ENCODE measurements at places on chromosomes 3 and 15.

DNA sequence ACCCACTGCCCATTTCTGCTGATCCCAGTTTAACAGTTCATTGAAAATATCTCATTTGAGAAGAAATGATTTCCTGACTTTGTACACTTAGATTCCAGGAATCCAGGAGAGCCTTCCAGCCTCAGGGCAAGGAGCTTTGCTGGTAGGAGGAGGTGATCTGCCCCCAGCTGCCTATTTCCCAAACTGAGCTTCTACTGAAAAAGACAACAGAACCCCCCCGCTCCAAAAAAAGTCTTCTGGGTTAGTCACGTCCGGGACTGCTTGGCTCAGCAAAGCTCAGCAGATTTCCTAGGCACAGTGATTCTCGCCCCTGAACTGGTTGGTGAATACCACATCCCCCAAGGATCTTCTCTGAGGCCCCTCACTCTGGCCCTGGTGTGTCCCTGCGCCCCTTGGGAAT lies 13.1 kb downstream of the SLC6A6 start:
- peak; percentile 37 for DNase-seq

DNA sequence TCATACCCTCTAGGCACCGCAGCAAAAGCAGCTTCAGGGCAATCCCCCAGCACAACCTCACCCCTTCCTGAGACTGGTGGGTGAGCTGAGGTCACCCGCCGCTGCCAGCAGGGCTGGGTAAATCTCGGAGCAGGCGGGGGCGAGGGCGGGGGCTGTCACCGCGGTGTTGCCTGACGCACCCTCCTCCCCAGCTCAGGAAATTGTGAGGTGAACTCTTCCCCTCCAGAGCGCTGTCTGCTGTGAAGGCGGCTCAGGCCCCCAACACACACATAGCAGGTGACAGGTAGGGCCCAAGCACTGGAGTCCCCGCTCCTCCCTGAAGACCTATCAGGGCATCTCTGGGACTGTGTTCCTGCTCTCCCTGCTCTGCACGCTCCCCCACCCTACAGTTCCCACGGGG lies 30.2 kb upstream of the FURIN start:
- no peak for DNase-seq

DNA sequence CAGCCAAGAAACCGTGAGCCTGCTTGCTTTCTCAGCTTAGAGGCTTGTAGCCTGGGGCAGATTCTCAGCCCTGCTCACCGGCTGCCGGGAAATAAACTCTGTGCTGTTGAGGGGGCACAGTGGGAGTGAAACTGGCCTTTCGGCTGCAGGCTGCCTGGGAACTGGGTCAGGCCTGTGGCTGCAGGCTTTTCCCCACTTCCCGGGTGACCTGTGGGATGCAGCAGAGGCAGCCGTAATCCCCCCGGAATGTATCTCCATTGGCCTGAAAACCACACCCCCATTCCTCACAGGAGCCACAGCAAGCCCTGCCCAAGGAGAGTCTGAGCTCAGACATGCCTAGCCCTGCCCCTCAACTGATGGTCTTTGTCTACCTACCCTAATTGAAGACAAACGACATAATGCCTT lies 110.9 kb downstream of the STXBP5L start:
- DNase-seq: no peak

DNA sequence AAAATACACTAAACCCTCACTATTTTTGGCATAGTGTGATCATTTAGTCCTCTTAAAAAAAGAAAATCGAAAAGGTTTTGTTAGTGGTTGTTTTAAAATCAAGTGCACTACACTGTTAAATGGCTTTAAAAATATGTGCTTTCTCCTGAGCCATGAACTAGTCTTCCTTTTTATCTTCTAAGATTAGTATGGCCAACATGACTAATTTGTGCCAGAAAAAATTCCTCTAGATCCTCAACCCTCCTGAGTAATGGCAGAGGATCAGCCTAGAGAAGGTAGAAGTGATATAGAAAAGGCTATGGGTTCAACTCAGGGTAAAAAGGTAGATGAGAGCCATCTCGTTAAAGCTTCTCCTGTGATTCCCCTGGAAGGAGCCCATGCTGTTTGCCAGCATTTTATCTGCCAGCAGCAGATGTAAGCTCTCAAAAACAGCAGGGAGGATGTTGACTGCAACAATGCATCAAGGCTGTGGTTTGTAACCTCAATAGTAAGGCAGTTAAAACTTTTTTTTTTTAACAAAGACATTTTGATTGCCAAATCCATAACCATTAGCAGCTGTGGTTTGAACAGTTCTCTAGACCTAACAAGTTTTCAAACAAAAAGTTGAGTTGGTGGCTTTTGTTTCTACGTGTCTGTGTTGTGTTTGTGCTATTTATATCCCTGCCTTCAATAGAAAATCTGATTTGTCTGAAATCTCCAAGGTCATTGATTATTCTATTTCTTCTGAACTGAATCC lies 30.2 kb upstream of the ZNF609 start:
- peak; percentile 92 for DNase-seq

GRCh38 chr3:110859336-110859735 lies 212.3 kb upstream of the NECTIN3 start:
- DNase-seq: no peak

DNA sequence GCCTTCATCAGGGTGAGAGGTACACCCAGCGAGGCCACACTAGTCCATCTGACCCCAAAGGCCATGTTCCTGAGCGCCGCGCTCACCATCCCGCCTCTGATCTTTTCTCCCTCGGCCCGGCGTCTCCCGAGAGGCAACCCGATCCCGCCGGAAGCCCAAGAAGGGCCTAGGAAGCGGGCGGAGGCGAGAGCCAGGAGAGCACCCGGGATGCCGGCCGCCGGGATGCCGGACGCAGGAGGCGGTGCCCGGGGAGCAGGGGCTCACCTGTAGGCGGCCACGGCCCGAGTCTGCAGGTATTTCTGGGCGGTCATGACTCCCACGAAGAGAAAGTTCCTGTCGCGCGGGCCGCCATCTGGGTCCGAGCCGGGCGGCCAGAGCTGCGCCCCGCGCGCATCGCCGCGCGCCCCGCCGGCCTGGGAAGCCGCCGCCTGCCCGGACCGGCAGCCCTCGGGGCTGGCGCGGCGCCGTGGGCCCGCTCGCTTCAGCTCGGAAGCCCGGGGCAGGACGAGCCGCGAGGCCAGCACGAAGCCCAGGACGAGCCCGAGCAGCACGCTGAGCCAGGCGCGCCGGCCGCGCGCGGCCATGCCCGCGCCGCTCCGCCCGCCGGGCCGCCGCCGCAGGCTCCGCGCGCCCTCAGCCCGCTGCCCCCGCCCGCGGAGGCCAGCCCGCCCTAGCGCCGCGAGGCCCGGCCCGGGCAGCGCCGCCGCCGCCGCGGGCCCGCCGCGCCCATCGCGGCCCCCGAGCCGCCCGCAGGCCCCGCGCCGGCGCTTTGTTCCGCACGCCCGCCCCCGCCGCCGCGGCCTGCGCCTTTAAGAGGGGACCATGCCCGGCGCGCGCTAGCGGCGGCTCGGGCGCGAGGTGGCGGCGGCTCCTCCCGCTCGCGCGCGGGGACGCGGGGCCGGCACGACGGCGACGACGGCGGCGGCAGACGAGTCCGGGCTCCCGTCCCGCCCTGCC lies 697 bp downstream of the CHSY1 start:
- no peak for DNase-seq

- no peak for DNase-seq
Observed at GRCh38 chr15:58329781-58330671, 101.8 kb upstream of the LIPC start.

GRCh38 chr3:135091946-135092345 lies 296.9 kb downstream of the EPHB1 start:
- DNase-seq: no peak

All from fibroblast of skin of left quadriceps (primary cell).